ENCODE measurements at places on chromosomes 6 and 20.

- H3K36me3 ChIP-seq = peaks cover 14% of the 10 kb centered on the region
- H3K4me1 ChIP-seq = no peaks in the 10 kb centered on the region
- no peak overlapping the region for H3K4me3 ChIP-seq
- DNase-seq = no peak
These were observed 108.0 kb downstream of the FIG4 start for GRCh38 chr6:109799129-109799528.

DNA sequence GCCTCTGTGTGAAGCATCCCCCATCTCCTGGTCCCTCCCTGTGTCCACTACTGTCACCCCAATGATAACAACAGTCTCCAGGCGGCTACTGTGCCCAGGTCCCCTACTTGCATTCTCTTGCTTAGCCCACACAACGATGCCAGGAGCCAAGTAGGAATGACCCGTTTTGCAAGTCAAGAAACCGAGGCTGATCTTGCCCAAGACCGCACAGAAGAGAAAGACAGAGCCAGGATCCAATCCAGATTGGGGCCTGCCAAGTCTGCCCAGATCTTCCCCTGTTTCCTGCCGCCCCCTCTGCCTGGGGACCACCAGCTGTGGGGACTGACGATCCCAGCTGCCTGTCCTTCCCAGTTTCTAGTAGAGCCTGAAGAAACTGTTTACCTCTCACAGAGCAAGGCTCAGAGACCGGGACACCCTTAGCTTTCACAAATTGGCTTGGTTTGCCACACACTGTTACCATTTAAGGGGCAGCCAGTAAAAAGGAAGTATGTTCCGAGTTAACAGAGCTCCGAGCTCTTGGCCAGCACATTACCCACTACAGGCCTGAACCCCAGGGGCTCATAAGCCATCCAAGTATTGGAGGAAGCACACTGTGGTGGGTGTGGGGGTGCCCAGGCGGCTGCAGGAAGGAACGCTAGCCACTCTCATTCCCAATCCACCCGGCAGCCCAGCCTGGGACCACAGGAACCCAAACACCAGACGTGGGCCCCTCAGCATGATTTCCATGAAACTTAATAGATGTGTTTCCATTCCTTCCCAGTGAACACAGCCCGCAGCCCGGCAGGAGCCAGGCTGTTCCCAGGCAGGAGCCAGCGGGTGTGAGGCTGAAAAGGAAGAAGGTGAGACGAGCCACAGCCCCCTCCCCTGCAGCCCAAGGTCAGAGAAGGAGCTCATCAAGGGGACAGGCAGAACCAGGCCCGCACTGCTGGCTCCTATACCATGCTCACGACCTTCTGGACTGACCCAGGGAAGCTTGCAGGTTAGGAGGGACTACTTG, 7.9 kb downstream of the KIAA1755 start:
- no peaks in the 10 kb centered on the region for H3K36me3 ChIP-seq
- no peak for DNase-seq
- H3K4me1 ChIP-seq = no peaks in the 10 kb centered on the region
- H3K27me3 ChIP-seq = peaks cover 15% of the 10 kb centered on the region

GRCh38 chr6:143015300-143015706, 45.4 kb upstream of the AIG1 start:
- no peak overlapping the region for H3K27ac ChIP-seq
- H3K4me1 ChIP-seq = no peaks in the 10 kb centered on the region
- no peak for DNase-seq
- no peaks in the 10 kb centered on the region for H3K36me3 ChIP-seq
- H3K4me3 ChIP-seq = no peak overlapping the region

DNA sequence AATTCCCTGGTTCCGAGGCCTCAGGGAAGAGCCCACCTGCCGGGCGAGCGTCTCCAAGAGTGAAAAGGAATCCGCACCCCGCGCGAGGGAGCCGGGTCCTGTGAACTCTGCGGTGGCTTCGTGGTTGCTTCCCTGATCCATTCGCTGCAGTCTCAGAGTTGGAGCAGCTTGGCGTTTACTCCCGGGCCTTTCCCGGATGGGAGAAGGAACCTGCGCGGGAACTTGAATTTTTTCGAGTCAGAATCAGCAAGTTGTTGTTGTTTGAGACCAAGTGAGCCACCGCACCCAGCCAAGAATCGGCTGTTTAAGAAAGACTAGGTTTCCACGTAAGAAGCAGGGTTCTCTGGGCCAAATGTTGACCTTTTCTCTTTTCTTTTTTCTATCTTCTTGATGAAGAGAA, 12.9 kb downstream of the PRSS16 start:
- H3K27ac ChIP-seq = no peak overlapping the region
- peaks cover 79% of the 10 kb centered on the region for H3K27me3 ChIP-seq
- peaks cover 5% of the 10 kb centered on the region for H3K36me3 ChIP-seq
- DNase-seq = no peak
- peaks cover 2% of the 10 kb centered on the region for H3K4me1 ChIP-seq
